ENCODE measurements at places on chromosomes 2 and 18.

GRCh38 chr18:23935804-23936203, 78.8 kb upstream of the TTC39C start:
- DNase-seq = no peak

DNA sequence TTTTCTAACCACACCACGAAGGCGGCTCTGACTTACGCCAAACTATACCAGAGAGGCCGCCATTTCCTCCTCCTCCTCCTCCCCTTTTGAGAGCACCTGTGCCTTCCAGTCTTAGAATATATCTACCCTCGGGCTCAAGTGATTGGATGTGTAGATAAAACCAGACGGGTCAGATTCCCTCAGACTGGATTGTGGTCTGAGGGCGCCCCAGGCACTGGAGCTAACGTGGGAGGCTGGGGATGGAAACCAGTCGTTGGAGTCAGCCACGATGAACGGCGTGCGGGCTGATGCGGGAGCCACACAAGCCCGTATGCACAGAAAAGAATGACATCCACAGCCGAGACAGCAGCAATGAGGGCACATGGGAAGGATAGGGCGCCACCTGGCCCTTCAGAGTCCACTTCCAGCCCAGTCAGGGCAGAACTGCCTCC, 12.3 kb upstream of the ODC1 start:
- no peak for DNase-seq

- DNase-seq = no peak
These were observed 20.7 kb downstream of the SLC19A3 start for GRCh38 chr2:227696990-227697679.

DNA sequence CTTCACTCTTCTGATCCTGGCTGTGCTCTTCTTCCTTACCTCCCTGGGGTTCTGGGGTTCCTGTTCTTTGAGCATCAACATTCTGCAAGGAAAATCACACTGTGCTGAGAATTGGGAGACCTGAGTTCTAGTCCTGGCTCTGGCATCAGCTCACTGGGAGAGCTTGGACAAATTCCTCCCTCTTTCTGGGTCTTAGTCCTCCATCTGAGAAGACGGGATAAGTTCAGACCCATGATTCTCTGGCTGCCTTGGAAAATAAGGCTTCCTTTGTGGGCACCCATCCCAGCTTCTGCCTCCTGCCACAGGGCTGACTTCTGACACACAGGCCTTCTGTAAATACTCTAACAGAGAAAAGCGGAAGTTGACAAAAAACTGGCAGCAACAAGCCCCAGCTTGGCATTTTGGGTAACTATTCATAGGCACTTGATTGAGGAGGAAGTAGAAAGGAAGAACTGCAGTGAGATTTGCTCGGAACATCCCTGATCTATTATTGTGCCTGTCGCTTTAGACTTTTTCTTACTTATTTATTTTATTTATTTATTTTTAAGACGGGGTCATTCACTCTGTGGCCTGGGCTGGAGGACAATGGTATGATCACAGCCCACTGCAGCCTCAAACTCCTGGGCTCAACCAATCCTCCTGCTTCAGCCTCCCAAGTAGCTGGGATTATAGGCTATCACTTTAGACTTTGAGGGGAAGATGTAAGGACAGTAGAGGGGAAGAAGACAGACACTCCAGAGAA, 7.9 kb downstream of the PCBP1 start:
- peak; percentile 48 for DNase-seq

- no peak for DNase-seq
These were observed 53.1 kb downstream of the NTSR2 start for GRCh38 chr2:11616851-11617415.

DNA sequence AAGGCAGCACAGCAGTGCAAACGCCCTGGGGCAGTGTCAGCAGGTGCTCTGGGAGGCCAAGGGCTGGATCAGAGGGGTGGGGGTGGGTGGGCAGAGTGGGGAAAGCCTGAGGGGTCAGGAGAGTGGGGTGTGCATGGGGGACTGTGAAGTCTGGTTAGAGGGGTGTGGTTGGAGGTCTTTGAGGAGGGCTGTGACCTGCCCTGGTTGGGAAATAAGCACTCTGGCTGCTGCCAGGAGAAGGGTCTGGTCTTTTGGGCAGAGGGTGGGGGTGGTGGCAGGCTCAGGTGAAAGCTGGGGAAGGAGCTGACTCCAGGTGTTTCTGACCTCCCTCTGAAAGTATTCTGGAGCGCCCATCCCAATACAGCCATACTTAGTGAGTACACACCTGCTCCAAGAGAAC, 4.2 kb downstream of the ALPI start:
- DNase-seq = no peak

GRCh38 chr2:86292571-86293515, 44.6 kb downstream of the REEP1 start:
- no peak for DNase-seq

DNA sequence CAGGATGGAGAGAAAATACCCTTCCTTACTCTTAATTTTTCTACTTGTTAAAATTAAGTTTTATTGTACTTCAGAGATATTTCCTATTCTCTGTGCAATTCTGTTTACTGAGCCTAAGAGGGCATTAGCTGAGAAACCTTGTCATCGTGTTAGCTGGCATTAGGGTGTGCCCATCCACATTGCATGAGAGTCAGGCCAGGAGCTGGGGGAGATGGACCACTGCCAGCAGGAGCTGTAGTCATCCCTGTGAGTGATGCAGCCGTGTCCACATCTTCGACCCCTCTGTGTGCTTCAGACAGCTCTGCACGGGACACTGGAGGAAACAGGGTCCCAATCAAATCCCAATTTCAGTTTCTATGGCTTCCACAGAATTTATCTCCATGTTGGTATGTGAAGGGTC, 34.2 kb downstream of the ABCA12 start:
- no peak for DNase-seq

DNA sequence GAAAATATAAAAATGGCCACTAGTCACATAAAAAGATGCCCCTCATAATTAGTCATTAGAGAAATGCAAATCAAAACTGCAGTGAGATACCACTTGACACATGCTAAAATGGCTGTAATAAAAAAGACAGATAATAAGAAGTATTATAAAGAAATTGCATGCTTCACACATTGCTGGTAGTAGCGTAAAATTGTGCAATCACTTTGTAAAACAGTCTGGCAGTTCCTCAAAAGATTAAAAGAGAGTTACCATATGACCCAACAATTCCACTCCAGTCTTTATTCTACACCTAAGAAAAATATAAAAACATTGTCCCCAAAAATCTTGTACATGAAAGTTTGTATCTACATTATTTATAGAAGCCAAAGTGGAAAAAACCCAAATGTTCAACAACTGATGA, 170.6 kb upstream of the FIGN start:
- no peak for DNase-seq

GRCh38 chr2:232416521-232417470, 10.2 kb downstream of the ALPG start:
- DNase-seq = no peak

DNA sequence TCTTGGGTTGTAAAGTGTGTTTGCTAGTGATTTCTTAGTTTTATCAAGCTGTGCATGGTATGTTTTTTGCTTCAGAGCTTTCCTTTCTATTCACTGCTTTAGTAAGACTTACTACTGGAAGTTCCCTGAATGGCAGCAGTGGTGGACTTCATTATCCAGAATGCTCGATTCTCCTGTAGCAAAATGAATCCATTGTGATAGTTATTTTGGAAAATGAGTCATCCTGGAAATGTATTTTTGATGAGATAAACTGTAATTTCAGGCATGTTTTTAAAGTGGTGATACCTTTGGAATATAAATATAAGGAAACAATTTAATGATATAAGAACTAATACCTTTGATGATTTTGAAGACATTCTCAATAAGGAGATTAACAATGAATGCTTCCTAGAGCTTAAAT, 387.1 kb downstream of the PTPRM start:
- no peak for DNase-seq

DNA sequence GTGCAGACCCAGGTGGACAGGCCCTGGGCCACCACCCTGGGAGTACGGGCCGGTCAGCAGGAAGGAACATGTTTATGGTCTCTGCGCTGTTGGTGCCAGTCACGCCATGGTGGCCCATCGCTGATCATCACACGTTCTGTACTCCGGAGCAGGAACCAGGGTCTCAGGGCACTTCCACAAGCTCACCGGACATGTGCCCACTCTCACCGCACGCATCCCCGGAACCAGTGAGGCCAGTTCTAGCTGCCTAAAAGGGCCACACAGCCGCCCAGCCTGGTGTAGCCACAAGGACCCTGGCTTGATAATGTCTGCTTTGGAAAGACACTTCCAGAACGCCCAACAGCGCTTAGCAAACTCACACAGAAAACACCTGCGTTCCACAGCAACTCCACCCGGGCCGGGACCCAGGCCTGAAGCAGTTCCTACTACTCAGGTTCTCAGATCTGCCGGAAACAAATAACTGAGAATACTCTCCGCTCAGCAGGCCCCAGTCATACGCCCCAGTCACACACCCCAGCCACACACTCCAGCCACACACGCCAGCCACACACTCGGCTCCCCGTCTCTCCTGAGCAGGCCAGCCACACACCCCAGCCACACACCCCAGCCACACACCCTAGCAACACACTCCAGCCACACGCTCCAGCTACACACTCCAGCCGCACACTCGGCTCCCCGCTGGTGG, 123.3 kb downstream of the HDAC4 start:
- DNase-seq = no peak

- no peak for DNase-seq
These were observed 54.5 kb upstream of the ACMSD start for GRCh38 chr2:134783912-134784311.

GRCh38 chr2:107621186-107622165, 205.2 kb upstream of the RGPD4 start:
- no peak for DNase-seq

GRCh38 chr2:180474716-180475115, 467.6 kb upstream of the CWC22 start:
- DNase-seq = no peak

GRCh38 chr2:8458503-8459459, 223.1 kb upstream of the ID2 start:
- no peak for DNase-seq

- no peak for DNase-seq
These were observed 179.9 kb upstream of the HS6ST1 start for GRCh38 chr2:128498589-128498988.

DNA sequence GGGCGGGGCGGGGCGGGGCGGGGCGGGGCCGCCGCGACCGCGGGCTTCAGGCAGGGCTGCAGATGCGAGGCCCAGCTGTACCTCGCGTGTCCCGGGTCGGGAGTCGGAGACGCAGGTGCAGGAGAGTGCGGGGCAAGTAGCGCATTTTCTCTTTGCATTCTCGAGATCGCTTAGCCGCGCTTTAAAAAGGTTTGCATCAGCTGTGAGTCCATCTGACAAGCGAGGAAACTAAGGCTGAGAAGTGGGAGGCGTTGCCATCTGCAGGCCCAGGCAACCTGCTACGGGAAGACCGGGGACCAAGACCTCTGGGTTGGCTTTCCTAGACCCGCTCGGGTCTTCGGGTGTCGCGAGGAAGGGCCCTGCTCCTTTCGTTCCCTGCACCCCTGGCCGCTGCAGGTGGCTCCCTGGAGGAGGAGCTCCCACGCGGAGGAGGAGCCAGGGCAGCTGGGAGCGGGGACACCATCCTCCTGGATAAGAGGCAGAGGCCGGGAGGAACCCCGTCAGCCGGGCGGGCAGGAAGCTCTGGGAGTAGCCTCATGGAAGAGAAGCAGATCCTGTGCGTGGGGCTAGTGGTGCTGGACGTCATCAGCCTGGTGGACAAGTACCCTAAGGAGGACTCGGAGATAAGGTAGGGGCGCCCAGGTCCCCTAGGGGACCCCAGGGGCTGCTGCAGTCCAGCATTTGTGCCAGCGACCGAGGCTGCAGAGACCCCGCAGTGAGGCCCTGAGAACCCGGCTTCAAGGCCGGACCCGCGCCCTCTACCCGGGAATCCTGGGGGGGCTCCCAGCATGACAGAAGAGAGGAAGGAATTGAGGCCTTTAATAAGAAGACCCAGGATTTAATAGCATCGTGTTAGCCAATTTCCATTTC, at the start of gene KHK:
TSS of gene KHK (plus strand) at position 49 of the 870 bp plus-strand sequence. CDS start at position 537, 488 bp downstream.
- no peak for DNase-seq

DNA sequence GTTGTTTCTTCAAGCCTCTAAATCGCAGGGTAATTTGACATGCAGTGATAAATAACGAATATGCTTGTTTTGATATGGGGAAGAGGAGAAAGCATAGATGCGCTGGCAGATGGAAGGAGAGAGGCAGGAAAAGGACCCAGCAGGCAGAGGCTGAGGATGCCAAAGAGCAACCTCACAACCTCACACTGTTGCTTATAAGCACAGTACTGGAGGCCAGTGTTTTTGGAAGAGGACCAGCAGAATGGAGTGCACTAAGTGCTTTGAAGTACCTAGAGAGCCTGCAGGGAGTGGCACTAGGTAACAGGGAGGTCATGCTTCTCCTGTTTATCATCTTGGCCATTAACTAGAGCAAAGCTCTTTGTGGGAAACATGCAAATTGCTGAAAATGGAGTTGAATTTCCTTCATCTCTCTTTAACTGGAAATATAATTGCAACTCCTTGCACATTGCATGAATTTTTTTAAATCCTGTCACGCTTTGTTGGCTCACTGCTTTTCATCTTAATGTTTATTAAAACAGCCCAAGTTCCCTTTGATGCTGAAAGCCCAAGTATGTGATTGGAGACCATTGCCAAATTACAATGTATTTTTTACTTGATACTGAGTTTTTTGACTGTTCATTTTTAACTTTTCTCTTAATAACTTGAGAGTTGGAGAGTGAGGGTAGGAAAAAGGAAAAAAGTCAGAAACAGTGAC, 236.4 kb downstream of the LRRTM1 start:
- DNase-seq = no peak

DNA sequence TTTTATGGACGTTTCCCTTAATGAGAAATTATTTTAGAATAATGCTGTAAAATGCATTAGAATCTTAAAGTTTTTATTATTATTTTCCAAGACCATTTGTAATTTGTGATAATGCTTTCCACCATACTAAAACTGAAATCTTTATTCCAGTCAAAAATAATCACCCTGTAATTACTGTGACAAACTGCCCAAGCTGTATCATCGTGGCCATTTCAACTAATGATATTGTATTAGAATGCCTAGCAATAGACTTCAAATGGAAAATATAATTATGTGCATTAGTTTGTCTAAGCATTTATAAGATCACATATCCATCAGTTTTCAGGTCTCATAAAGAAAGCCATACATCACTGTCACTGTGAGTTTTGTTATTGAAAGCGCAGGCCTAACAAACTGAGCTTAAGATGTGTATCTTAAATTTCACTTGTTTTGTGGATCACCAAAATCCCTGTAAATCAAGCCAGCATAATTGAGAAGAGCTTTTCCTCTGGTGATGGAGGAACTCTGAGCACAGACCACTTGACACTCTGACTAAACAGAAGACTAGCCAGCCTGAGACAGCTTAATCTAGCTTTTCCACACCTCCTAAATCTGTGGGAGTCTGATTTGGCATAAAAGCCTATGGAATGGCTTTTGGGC, 1312.2 kb upstream of the ACVR2A start:
- DNase-seq = no peak

- no peak for DNase-seq
These were observed 14.6 kb upstream of the SEMA4C start for GRCh38 chr2:96884299-96885094.

- DNase-seq = no peak
These were observed 8.8 kb downstream of the PDCD1 start for GRCh38 chr2:241849616-241850543.

DNA sequence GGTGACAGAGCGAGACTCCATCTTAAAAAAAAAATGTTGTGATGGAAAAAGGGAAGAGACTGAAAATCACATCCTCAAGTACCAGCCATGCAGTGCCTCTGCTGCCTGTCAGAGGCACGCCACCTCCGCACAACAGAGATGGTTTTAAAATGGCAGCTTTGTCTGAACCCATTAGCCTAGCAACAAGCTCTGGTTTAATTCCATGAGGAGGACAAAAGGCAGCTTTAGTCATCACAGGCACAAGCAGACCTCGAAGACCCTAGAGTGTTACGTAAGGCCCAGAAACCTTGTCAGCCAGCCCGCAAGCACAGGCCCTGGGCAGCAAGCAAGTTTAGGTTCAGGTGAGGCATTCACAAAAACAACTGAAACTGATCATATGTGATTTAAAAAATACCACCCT, 10.4 kb downstream of the LCT start:
- DNase-seq = no peak
